Naive thymus-derived CD4-positive, alpha-beta T cell (primary cell): ENCODE measurements at places on chromosomes 6 and 20. TPM values are rescaled to one million over a fixed set of nuclear protein-coding genes. Genes with fewer than 3 reads are reported as not detected.

GRCh38 chr6:151539506-151540268, 45.9 kb downstream of the CCDC170 start:
- no peaks in the 10 kb centered on the region for H3K36me3 ChIP-seq
- H3K4me1 ChIP-seq: no peaks in the 10 kb centered on the region
- no peak for DNase-seq
- H3K4me3 ChIP-seq: no peak overlapping the region

GRCh38 chr6:81894788-81895271, 142.3 kb upstream of the TENT5A start:
- H3K27ac ChIP-seq: no peak overlapping the region
- H3K27me3 ChIP-seq: no peaks in the 10 kb centered on the region
- H3K36me3 ChIP-seq: no peaks in the 10 kb centered on the region
- H3K4me1 ChIP-seq: no peaks in the 10 kb centered on the region
- no peak overlapping the region for H3K4me3 ChIP-seq

DNA sequence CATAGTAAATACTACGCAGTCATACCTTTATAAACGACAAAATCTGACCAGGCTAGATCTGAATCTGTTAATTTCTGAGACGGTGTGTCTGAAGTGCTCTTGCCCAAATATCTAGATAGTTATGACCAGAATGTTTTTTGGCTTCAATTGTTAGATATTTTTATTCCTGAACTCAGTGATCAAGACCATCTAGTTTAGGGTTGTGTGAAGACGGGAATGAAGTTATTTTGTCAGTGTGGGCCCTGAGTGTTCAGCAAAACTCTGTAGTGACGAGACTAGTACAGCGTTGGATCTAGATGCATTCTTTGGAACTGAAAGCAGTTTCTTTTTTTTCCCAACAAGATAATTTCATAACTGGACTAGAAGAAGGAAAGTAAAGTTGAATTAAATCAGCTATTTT, 3.1 kb downstream of the STXBP5 start:
- DNase-seq: no peak
- H3K4me1 ChIP-seq: no peaks in the 10 kb centered on the region
- H3K27ac ChIP-seq: peak overlapping the region; percentile 8
- no peaks in the 10 kb centered on the region for H3K27me3 ChIP-seq

- H3K36me3 ChIP-seq: no peaks in the 10 kb centered on the region
- H3K27ac ChIP-seq: no peak overlapping the region
- H3K4me3 ChIP-seq: no peak overlapping the region
- no peaks in the 10 kb centered on the region for H3K27me3 ChIP-seq
- no peak for DNase-seq
These were observed 64.9 kb downstream of the SYCP2L start for GRCh38 chr6:10951675-10952282.

DNA sequence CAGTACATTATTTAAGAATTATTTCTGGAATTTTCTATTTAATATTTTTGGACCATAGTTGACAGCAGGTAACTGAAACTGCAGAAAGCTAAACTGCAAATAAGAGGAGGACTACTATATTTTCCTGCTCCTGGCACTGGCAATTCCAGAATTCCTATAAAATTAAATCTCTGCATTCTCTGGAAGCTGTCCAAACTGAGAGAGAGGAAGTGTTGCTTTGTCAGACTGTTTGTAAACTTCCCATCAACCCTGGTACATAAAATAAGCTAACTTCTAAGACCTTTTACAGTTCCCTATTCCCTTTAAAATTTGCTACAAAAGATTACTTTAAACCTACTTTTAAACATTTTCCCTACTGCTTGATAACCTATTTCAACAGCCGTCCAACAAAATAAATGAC, 196.1 kb upstream of the RUNX2 start:
- no peaks in the 10 kb centered on the region for H3K27me3 ChIP-seq
- no peak for DNase-seq
- no peak overlapping the region for H3K27ac ChIP-seq
- H3K4me1 ChIP-seq: no peaks in the 10 kb centered on the region
- H3K4me3 ChIP-seq: no peak overlapping the region

DNA sequence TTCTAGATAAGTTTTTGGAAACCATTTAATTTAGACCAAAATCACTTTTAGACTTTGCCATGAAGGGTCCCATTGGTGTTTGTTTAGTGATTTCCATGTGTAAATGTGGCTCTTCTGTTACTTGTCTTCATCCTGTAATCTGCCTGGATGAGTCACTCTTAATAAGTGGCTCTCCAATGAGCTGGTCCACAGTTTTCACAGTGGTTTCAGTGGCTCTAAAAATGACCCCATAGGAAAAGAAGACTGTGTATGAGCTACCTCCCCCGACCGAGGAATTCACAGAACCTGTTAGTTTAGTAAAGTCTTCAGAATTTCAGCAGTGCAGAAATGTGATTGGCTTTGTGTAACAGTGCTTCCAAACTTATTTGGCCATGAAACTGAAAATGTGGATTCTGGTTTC, 492.0 kb upstream of the MARCKS start:
- no peak overlapping the region for H3K27ac ChIP-seq
- H3K27me3 ChIP-seq: no peaks in the 10 kb centered on the region
- H3K36me3 ChIP-seq: no peaks in the 10 kb centered on the region
- no peak overlapping the region for H3K4me3 ChIP-seq

GRCh38 chr6:129608886-129609537, 101.0 kb downstream of the ARHGAP18 start:
- no peak overlapping the region for H3K4me3 ChIP-seq
- no peaks in the 10 kb centered on the region for H3K27me3 ChIP-seq
- DNase-seq: no peak
- H3K4me1 ChIP-seq: no peaks in the 10 kb centered on the region
- no peaks in the 10 kb centered on the region for H3K36me3 ChIP-seq

DNA sequence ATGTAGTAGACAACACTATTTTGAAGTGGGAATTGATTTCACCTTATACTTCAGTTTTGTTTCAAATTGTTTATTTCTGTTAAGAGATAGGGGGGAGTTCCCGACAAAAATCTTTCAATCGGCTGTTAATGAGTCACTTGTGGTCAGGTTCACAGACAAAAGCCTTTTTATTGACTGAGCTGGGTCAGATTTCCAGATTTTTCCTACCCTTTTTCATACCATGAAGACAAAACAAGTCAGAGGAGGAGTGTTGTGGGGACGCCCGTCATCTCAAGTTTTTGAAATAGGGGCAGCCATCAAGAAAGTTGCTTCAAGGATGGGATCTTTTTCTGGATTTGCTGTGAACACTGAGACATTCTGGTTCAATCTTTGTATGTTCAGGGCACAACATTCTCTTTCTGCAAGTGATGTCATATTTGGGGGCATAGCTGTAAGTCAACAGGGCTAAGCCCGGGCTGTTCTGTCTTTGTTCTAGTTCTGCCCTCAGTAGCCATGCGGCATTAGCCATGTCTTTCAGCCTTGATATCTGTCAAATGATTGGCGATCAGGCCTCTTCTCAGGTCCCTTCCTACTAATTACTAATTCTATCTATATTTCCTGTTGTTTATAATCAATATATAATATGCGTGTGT, 496.0 kb upstream of the MARCKS start:
- no peak overlapping the region for H3K4me3 ChIP-seq
- H3K27me3 ChIP-seq: no peaks in the 10 kb centered on the region
- no peak overlapping the region for H3K27ac ChIP-seq

DNA sequence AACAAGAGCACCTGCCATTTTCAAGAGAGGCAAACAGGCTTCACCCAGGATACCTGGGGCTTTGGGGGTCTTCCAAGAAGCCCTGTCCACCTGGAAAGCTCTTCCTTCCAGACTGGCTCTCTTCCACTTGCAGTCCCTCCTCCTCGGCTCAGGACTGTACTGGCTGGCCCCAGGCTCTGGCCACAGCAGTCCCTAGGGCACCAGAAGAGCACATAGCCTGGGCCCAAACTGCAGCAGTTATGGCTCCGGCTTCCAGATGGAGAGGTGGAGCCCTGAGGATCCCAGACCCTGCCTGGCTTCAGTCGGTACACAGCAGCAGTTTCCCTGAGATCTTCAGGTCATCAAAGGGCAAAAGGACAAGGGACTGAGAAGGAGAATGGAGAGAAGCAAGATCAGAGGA, 1.6 kb upstream of the SLC35B2 start:
- H3K27me3 ChIP-seq: no peaks in the 10 kb centered on the region
- H3K27ac ChIP-seq: no peak overlapping the region
- peaks cover 34% of the 10 kb centered on the region for H3K4me1 ChIP-seq
- DNase-seq: no peak
- H3K36me3 ChIP-seq: no peaks in the 10 kb centered on the region

DNA sequence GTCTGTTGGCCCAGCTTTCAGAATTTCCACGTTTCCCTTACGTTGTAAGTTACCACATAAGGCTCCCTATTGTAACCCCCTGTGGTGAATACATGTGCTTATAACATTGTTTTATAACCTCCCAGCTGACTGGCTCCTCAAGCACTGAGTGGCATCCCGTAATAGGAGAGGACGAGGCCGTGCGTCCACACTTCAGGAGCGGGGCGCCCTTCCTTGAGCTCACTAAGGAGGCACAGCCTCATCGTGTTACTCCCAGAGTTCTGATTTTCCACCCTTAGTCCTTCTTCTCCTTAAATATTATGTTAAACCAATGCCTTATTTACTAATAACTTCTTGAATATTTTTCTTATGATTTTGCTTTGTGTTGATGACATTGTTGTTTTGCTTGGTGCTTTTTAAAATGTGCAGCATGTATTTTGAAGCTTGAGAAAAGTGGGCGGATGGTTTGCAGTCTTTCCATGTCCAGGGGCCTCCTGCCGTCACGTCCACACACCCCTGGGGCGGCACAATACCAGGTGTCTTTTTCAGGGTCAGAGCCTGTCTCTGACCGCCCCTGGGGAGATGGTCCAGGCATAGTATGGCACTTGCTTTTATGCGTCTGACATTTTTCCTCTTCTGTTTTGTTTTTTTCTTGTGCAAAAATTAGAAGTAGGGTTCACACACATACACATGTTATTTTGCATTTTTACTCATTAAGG, 181.8 kb downstream of the DLL1 start:
- no peak for DNase-seq
- H3K27ac ChIP-seq: no peak overlapping the region
- no peaks in the 10 kb centered on the region for H3K27me3 ChIP-seq
- no peak overlapping the region for H3K4me3 ChIP-seq

DNA sequence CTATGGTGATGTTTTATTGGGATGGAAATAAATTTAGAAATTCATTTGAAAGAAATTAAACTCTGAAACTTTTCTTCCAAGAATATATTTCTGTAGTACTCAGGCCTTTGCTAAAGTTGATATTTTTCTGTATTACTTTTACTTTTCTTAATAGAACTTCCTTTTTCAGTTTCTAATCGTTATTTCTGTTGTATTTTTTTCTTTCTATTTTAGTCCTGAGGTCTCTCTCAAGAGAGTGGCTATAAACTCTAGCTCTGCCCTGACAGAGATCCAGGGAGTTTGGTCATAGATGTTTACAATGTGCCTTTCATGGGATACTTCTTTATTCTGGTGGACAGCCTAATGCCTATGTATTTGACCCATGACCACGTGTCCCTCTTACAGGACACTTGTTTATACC, 51.0 kb downstream of the OR2B6 start:
- peaks cover 5% of the 10 kb centered on the region for H3K4me1 ChIP-seq
- no peaks in the 10 kb centered on the region for H3K36me3 ChIP-seq
- no peak overlapping the region for H3K27ac ChIP-seq
- no peak for DNase-seq

DNA sequence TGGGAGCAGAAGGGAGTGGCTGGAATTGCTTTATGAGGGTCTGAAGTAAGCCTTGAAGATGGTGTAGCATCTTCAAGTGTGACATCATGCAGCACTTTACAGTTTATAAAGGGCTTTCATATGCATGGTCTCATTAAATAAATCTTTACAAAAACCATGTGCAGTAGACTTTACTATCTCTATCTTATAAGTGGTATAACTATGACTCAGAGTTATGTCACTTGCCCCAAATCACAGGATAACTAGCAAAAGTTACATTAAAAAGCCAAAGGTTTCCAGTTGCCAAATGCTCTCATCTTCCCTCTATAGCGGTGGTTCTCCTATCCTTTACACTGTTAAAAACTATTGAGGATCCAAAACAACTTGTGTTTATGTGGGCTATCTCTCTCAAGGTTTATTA, 687.7 kb upstream of the MARCKS start:
- no peaks in the 10 kb centered on the region for H3K36me3 ChIP-seq
- no peaks in the 10 kb centered on the region for H3K27me3 ChIP-seq
- no peak overlapping the region for H3K4me3 ChIP-seq

DNA sequence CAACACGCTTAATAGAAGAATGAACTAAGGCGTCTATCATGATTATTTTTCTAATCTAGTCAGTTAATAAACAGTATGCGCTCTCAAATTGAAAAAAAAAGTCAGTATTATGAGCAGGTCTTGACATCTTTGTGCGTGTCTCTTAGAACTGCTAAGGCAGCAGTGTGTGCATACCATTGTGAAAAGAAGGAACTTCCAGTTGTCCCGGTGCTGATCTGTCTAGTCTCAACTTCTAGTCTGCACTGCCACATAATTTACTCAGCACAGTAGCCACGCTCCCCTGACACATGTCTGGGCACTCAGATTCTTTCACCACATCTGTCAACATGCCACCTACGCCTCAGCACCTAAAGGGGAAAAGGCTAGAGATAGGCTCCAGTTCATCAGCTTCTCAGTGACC, 61.1 kb upstream of the SPDEF start:
- peaks cover 11% of the 10 kb centered on the region for H3K36me3 ChIP-seq
- no peak for DNase-seq
- H3K27me3 ChIP-seq: no peaks in the 10 kb centered on the region
- no peaks in the 10 kb centered on the region for H3K4me1 ChIP-seq
- no peak overlapping the region for H3K4me3 ChIP-seq

- no peaks in the 10 kb centered on the region for H3K4me1 ChIP-seq
- no peaks in the 10 kb centered on the region for H3K27me3 ChIP-seq
These were observed 42.8 kb downstream of the C6orf118 start for GRCh38 chr6:165266621-165267020.

DNA sequence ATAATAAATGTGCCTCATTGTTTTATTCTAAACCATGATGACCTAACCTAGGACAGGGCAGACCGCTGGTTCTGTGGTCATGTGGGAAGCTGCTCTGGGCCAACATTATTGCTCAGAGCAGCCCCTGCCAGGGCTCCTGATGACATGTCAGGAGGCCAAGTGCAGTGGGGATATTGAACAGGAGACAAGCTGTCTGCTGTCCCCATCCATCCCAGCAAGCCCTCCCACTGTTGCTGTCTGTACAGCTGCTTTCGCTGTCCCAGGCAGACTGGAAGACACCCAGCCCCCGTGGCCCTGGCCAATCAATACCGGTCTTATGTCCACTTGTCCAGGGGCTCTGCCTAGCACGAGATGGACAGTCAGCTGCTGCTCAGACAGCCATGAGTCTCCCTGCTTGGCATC, 43.2 kb upstream of the FNDC1 start:
- no peak overlapping the region for H3K27ac ChIP-seq
- DNase-seq: no peak
- no peak overlapping the region for H3K4me3 ChIP-seq
- H3K27me3 ChIP-seq: no peaks in the 10 kb centered on the region

HMGA1 gene
- total RNA-seq: 90.0 TPM

SYCP2 gene
- total RNA-seq: 5.3 TPM

FAM184A gene
- total RNA-seq: 6.0 TPM

SLC17A3 gene
- total RNA-seq: not detected

SPINT3 gene
- not detected for total RNA-seq

ZSWIM1 gene
- 8.2 TPM for total RNA-seq

SLCO4A1 gene
- 1.8 TPM for total RNA-seq

CCN2 gene
- total RNA-seq: not detected

ROS1 gene
- not detected for total RNA-seq

TTBK1 gene
- not detected for total RNA-seq

C6orf47 gene
- total RNA-seq: 32.8 TPM

MUC22 gene
- not detected for total RNA-seq

RIPPLY2 gene
- not detected for total RNA-seq

NFATC2 gene
- total RNA-seq: 66.4 and 66.8 TPM in 2 replicates

SLPI gene
- not detected for total RNA-seq

HTR1E gene
- total RNA-seq: not detected

PM20D2 gene
- 11.1 TPM for total RNA-seq
